Activated CD8-positive, alpha-beta memory T cell treated with anti-CD3 and anti-CD28 coated beads, Interleukin-2, amount 50 U/mL, for 48 hours (primary cell): ENCODE measurements at places on chromosomes 1 and 21.

DNA sequence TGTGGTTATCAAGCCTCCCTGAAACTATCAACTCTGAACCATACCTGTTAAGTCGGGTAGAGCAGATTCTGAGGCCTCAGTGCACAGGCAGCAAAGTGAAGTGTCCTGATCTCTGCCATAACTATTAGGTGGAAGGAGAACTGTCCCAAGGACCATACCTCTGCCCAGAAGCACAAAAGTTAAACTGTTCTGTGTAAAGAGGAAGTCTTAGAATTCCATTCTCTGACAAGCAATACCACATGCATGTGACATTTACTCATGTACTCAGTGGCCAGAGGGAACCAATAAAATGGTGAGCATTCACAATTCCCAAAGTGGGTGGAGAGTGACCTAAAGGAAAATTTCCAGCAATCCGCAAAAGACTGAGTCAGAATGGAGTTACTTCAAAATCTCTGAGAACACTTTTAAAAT is 61.0 kb downstream of the TOR3A start:
- DNase-seq, result no peak

DNA sequence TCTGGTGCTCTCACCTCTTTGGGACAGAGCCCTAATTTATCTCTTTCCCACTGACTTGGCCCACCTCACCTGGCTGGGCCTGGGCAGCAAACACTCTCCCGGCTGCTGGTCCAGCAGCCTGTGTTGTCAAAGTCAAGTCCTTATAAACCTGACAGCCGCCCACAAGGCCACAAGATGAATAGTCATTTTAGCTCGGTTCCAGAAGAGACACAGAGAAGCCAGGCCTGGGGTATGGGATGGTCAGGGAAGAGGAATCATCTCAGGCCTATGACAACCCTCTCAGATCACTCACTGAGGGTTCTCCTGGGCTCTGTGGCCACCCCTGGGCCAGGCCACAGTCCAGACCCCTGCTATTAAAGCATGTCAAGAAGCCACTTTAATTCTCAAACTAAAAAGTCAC is 158.5 kb downstream of the FOXD2 start:
- DNase-seq, result no peak

DNA sequence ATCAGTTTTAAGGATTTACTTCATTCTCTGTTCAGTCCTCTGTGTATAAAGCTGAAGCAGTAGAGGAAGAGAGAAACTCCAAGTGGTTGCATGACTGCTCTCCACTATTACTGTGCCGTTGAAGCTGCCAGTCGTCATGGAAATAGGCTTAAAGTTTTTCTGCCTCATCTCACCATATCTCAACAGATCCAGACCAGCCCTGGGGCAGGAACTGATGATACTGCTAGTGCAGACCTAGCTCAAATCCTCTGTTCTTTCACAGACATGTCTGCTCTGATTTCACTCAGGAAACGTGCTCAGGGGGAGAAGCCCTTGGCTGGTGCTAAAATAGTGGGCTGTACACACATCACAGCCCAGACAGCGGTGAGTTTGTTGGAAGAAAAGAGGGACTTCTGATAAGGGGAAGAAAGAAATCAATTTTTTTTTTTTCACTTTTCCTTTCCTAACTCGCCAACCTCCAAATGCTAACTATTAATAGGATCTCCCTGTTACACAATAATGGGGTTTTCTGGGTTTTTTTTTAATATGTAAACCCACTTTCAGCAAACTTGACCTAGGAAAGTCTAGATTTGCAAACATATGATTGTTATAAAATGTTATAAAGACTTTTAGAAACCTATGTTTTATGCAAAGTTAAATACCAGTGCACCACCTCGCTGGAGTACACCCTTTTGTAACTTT is 22.2 kb upstream of the STRIP1 start:
- DNase-seq, result no peak

DNA sequence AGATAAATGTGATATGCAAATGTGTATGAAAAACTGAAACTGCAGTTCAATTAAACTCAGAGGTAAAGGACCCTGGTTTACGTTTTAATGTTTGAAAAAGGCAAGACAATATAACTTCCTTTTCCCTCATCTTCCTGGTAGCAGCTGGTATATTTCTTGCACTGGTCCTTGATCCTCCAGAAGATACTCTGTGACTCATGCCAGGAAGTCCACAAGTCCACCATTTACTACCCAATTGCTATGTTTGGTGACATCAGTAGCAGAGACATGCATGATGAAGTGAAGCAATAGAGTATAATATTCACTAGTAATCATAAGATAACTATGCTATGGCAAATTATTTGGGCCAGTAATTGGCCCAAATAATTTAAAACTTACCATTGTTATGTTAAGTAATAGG is 774.5 kb upstream of the NEGR1 start:
- DNase-seq, result no peak

- no peak for DNase-seq
Observed at GRCh38 chr1:178594133-178594532, 81.2 kb downstream of the TEX35 start.

GRCh38 chr1:98103617-98104285 is 182.9 kb upstream of the DPYD start:
- no peak for DNase-seq

DNA sequence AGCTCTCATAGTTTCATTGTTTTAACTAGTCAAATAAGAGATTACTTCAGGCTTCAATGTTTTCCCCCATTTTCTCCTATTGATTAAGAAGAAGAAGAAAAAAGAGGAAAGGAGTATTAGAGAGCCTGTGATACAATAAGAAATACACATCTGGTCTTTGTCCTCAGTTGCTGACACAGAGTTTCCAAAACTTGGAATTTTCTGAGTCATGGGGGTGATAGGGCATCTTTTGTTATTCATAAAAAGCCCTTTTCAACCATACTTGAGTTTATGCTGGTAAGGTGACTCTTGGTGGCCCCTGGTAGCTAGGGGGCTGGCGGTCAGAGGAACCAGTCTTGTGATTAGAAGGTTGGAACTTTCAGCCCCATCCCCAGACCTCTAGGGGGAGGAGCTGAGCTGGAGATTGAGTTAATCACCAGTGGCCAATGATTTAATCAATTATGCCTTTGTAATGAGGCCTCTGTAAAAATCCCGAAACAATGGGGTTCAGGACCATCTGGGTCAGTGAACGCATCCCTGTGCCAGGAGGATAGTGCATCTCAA is 28.9 kb upstream of the KLF18 start:
- no peak for DNase-seq

- no peak for DNase-seq
Observed at GRCh38 chr1:59707178-59707791, 107.5 kb upstream of the HOOK1 start.

DNA sequence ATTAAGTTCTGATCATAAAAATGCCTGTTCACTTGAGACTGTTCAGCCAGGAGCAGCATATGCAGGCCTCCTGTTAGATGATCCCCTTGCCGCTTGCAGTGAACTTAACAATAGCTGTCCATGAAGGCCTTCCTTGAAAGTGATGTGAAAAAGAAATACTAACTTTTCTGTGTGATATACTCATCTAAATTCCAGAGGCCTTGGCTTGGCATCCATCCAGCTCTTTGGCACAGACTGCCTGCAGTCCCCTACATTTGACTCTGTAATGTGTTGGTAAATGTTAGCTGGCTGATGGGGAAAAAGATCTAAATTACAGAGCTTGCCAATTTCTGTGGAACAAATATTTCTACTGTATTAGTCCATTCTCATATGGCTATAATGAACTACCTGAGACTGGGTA is 73.7 kb downstream of the KCNK2 start:
- DNase-seq, result no peak

DNA sequence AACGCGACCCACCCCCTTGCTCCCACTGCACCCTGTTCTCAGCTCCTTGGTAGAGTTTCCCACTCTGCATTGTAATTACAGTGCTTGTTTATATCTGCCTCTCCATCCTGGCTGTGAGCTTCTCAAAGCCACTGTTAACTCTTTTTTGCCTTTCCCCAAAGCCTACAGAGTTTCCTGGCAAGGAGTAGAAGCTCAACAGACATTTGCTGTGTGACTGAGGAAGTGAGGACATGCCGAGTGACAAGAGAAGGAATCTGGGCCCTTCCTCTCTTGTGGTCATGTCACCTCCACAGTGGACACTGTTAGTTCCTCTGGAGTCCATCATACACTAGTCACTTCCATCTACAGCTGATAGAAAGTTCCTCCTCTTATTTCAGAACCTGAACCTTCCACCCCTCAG is 6.1 kb upstream of the IGSF8 start:
- DNase-seq, result no peak

DNA sequence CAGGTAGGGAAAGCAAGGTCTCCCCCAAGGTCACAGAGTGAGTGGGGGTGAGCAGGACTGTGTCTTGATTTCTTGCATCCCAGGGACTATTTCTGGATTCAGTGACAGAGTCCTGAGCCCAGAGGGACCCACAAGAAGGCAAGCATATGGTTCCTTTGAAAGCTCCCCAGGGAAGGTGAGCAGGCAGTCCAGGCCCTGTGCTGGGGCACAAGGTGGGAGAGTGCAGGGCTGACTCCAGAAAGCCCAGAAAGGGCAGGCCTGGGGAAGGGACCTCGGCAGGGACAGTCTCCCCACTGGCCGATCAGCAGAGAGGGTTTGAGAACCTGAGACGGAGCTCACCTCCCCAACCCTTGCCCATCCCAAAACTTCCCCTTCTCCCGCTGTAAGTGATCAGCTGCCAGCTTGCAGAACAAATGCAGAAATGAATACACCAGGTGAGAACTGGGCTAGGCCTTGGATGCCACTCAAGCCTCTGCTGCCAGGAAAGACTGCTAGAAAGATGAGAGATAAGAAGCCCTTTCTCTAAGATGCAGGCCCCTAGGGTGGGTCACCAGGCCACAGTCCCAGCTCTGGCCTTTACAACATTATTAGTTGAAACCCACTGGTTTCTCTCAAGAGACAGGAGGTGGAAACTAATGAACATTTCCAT is 121.0 kb downstream of the GLIS1 start:
- peak; percentile 25 for DNase-seq

DNA sequence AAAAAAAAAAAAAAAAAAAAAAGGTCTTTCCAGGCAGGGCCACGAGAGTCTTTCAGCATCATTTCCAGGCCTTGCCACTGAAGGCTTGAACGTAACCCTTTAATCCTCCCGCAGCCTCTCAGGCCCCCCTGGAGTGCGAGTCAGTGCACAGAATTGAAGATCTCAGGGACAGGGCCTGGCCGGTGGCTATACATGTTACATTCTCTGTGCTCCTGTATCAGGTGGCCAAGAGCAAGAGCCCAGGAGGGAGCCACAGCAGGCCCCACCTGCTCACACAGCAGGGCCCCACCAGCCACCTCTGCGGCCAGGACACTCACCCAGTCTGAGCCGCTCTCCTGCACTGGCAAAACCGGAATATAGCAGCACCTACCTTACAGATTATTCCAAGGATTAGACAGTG is 34.1 kb upstream of the SLC25A33 start:
- no peak for DNase-seq

DNA sequence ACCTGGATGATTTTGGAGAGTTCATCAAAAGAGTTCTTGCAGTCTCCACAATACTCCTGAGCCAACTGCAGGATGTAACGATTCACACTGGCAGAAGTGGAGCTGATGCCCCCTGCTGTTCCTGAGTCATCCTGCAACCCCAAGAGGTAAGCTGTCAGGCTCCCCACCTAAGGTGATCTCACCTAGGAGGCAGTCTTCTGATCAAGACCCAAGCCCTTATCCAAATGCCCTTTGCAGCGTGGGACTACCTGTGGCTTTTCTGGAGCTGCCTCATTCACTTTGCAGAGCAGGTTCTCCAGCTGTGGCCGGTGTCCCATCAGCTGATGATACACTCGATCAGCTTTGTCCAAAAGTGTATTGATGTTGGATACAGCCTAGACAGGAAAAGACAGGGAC is 96.4 kb downstream of the UBR4 start:
- no peak for DNase-seq
